Activated CD8-positive, alpha-beta memory T cell treated with anti-CD3 and anti-CD28 coated beads for 1 hour (primary cell): ENCODE measurements at places on chromosomes 3 and 15.

- no peak for DNase-seq
Observed at GRCh38 chr15:80822676-80823075, 43.5 kb downstream of the CEMIP start.

GRCh38 chr15:91712286-91712685 is 141.2 kb upstream of the SLCO3A1 start:
- DNase-seq, result no peak

DNA sequence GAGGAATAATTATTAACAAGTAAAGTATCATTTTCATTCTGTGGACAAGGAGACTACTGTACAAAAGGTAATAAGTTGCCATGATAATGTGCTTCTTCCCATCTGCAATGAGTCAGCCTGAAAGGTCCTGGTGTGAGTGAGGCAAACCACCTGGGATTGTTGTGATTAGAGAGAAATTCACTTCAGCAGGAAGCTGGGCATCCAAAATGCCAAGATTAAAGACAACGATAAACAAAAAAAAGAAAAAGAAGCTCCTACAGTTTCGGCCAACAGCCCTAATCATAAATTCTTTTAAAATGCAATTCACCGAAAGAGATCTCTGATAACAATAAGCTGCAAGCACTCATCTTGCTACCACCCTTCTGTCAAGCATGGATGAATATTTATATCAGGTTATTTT is 507.8 kb downstream of the TUSC7 start:
- no peak for DNase-seq

GRCh38 chr3:86921971-86922680 is 68.8 kb downstream of the VGLL3 start:
- DNase-seq, result no peak
